ENCODE measurements at places on chromosomes 13 and 19. TPM values are rescaled to one million over a fixed set of nuclear protein-coding genes. Genes with fewer than 3 reads are reported as not detected.

The SMIM44 gene
- not detected for total RNA-seq

The ZNF534 gene
- not detected for total RNA-seq

The ATP8A2 gene
- total RNA-seq, result 13.8 TPM

The DLL3 gene
- 0.74 TPM for total RNA-seq

The CABP5 gene
- not detected for total RNA-seq

The MADCAM1 gene
- total RNA-seq, result 0.74 TPM

The WDR88 gene
- 0.45 TPM for total RNA-seq

The SHC2 gene
- 40.5 TPM for total RNA-seq

The ACER1 gene
- not detected for total RNA-seq

- H3K4me3 ChIP-seq, result no peak overlapping the region
- no peak overlapping the region for H3K27ac ChIP-seq
- no peaks in the 10 kb centered on the region for H3K4me1 ChIP-seq
- DNase-seq, result no peak
Observed at GRCh38 chr13:102724923-102725322, 30.1 kb upstream of the METTL21C start.

GRCh38 chr13:34879851-34880250 lies 62.2 kb upstream of the NBEA start:
- no peak for DNase-seq
- no peaks in the 10 kb centered on the region for H3K4me1 ChIP-seq
- no peak overlapping the region for H3K27ac ChIP-seq
- H3K27me3 ChIP-seq, result no peaks in the 10 kb centered on the region
- H3K4me3 ChIP-seq, result no peak overlapping the region

DNA sequence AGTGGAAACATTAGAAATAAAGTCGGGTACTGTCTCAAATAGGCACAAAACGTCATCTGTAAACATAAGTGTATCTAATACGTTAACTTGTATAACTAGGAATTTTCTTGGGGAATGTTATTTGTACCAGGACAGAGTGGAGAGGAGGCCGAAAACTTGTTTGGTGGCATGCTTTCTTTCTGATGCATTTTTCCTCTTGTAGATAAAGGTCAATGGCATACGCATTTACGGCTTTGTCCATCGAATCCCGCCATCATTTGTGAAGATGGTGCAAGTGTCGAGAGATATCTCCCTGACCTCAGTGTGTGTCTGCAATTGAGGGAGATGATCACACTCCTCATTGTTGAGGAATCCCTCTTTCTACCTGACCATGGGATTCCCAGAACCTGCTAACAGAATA lies 4.7 kb downstream of the LGALS13 start:
- DNase-seq, result no peak
- H3K27me3 ChIP-seq, result peaks cover 25% of the 10 kb centered on the region
- no peak overlapping the region for H3K4me3 ChIP-seq
- H3K36me3 ChIP-seq, result no peaks in the 10 kb centered on the region
- no peaks in the 10 kb centered on the region for H3K4me1 ChIP-seq

GRCh38 chr13:23411220-23411619 lies 22.3 kb downstream of the SACS start:
- H3K36me3 ChIP-seq, result peaks cover 33% of the 10 kb centered on the region
- H3K4me3 ChIP-seq, result no peak overlapping the region
- no peak overlapping the region for H3K27ac ChIP-seq
- peaks cover 19% of the 10 kb centered on the region for H3K4me1 ChIP-seq
- DNase-seq, result no peak

GRCh38 chr19:33699754-33700407 lies 78.1 kb downstream of the CHST8 start:
- H3K27ac ChIP-seq, result no peak overlapping the region
- H3K36me3 ChIP-seq, result no peaks in the 10 kb centered on the region
- H3K4me1 ChIP-seq, result no peaks in the 10 kb centered on the region
- DNase-seq, result no peak

DNA sequence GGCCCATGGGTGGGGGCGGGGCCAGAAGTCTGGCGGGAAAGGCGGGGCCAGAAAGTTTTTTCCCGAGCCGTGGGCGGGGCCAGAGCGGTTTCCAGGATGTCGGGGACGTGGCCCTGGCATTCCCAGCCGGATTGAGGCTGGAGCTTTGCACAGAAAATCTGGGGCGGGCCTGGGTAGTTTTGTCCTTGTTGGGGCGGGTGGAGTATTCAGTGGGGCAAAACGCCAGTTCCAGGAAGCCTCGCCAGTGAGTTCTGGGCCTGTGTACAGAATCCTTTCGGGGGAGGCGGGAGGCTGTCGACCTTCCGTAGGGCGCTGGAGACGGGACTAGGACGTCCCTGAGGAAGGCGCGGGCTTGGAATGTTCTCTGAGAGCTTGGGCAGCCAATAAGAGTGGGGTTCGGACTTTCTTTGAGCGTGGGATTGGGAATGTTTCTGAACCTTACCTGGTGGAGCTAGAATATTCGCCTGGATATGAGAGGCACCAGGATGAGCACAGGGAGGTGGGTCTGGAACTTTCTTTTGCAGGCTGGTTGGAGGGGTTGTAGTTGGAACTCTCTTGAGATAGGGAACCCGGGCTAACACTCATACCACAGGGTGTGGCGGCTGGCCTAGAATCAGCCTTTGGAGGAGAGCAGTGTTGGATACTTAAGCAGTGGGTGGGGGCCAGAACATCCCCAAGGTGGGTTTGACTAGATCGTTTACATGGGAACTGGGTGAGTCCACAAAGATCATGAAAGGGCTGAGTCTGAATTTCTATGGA lies 1.3 kb downstream of the CCDC9 start:
- peak overlapping the region; percentile 97 for H3K27ac ChIP-seq
- no peaks in the 10 kb centered on the region for H3K27me3 ChIP-seq
- DNase-seq, result no peak
- H3K36me3 ChIP-seq, result peaks cover 37% of the 10 kb centered on the region

DNA sequence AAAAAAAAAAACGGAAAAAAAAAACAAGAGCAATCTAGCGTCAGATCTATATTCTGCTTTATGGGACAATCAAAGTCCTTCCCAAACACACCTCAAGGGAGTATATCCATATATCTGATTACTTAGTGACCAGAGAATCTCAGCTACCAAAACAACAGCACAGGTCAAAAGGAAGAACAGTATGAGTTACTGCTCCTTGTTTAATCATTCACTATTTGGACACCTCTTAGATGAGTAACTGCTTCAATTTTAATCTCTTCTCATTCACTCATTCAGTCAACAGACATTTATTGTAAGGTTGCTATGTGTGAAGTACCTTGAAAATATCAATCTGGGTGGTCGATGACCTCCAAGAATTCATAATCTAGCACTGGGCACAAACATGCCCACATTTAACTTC lies 193.2 kb downstream of the IRS2 start:
- H3K4me3 ChIP-seq, result no peak overlapping the region
- H3K27ac ChIP-seq, result no peak overlapping the region
- no peaks in the 10 kb centered on the region for H3K36me3 ChIP-seq
- H3K27me3 ChIP-seq, result no peaks in the 10 kb centered on the region
- no peaks in the 10 kb centered on the region for H3K4me1 ChIP-seq

GRCh38 chr13:100513987-100514670 lies 74.5 kb downstream of the GGACT start:
- H3K27me3 ChIP-seq, result no peaks in the 10 kb centered on the region
- peak overlapping the region; percentile 60 for H3K27ac ChIP-seq
- peaks cover 4% of the 10 kb centered on the region for H3K36me3 ChIP-seq
- DNase-seq, result no peak
- peaks cover 60% of the 10 kb centered on the region for H3K4me1 ChIP-seq
- peak overlapping the region; percentile 29 for H3K4me3 ChIP-seq

GRCh38 chr13:65926750-65927171 lies 1303.4 kb downstream of the PCDH9 start:
- H3K36me3 ChIP-seq, result no peaks in the 10 kb centered on the region
- DNase-seq, result no peak
- no peaks in the 10 kb centered on the region for H3K4me1 ChIP-seq
- no peak overlapping the region for H3K4me3 ChIP-seq
- H3K27ac ChIP-seq, result no peak overlapping the region
- H3K27me3 ChIP-seq, result peaks cover 3% of the 10 kb centered on the region

GRCh38 chr19:17418710-17419109 lies 1.1 kb upstream of the MVB12A start:
- H3K27ac ChIP-seq, result peak overlapping the region; percentile 86
- no peak for DNase-seq
- H3K4me3 ChIP-seq, result peak overlapping the region; percentile 92
- H3K4me1 ChIP-seq, result peaks cover 13% of the 10 kb centered on the region
- H3K36me3 ChIP-seq, result no peaks in the 10 kb centered on the region

DNA sequence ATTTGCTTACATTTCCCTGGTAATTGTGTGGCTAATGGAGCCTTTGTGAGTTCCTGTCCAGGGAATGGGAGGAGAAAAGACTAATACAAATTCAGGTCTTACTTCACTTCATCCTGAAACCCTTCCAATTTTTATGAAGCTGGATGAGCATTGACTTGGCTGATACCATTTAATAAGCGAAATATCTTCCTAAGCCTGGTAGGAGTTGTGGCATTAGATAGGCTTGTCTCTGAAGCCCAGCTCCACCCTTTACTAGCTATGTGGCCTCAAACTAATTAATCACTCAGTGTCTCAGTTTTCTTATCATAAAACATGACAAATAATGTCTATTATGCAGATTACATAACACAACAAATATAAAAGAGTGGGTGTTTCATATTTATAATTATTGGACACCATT lies 106.3 kb downstream of the FGF9 start:
- H3K36me3 ChIP-seq, result no peaks in the 10 kb centered on the region
- H3K27me3 ChIP-seq, result peaks cover 3% of the 10 kb centered on the region
- no peak for DNase-seq
- no peak overlapping the region for H3K4me3 ChIP-seq
- H3K4me1 ChIP-seq, result no peaks in the 10 kb centered on the region

DNA sequence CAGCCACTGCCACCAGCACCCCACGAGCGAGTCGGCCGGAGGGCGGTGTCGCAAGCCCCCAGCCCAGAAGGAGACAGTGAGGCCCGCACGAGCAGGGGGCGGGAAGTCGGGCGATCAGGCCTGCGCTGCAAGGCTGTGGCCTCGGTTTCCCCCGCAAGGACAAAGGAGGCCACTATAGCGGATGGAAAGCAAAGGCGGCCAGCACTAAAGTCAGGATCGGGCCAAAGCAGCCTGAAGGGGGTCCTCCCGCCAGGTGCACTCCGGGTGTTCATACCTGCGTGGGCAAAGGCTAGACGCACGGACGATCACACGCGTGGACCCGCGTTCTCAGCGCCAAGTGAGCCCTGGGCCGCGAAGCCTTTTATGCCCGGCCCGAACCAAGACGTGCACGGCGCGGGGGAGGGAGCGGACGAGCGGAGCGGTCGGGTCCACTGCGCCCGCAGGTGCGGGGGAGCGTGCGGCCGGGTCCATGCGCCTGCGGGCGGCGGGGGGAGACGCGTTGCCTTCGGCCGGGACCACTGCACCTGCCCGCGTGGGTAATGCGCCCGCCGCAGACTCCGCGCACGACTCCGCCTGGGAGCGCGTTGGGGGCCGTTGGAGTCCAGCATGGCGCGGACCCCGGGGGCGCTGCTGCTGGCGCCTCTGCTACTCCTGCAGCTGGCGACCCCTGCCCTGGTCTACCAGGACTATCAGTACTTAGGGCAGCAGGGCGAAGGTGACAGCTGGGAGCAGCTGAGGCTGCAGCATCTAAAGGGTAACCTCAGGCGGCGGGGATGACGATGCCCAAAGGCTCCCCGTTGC lies at the start of the genes PRDX2 and THSD8:
Gene PRDX2, minus strand, starts transcription at position 335 of the 801 bp plus-strand sequence. CDS start 539 bp downstream, outside the sequence.
Gene THSD8, plus strand, starts transcription at position 604 of the 801 bp plus-strand sequence. Its CDS starts 3 bp downstream, at position 607.
- H3K4me1 ChIP-seq, result peaks cover 22% of the 10 kb centered on the region
- peak; percentile 89 for DNase-seq
- H3K27me3 ChIP-seq, result peaks cover 3% of the 10 kb centered on the region
- H3K4me3 ChIP-seq, result peak within 1 kb of the TSS; percentile 93
- peaks cover 1% of the 10 kb centered on the region for H3K36me3 ChIP-seq
- H3K27ac ChIP-seq, result peak within 1 kb of the TSS; percentile 81

DNA sequence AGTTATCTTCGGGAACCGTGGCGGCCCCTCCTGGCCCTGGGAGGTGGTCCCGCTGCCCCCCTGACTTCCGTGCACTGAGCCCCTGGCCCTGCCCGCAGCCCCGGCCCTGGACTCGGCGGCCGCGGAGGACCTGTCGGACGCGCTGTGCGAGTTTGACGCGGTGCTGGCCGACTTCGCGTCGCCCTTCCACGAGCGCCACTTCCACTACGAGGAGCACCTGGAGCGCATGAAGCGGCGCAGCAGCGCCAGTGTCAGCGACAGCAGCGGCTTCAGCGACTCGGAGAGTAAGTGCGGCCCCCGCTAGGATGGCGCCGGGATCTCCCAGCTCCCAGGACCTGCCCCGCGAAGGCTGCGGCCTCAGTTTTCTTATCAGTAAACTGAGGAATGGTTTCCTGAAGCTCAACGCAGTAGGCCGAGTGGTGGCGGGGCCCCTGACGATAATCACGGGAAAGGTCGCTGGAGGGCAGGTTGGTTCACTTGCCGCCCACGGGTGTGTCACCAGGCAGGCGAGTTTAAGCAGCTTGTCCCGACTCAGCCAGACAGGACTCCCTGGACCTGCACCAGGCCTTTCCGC lies 924 bp downstream of the RGCC start:
- peaks cover 80% of the 10 kb centered on the region for H3K27me3 ChIP-seq
- no peak overlapping the region for H3K27ac ChIP-seq
- H3K4me1 ChIP-seq, result no peaks in the 10 kb centered on the region
- peak overlapping the region; percentile 84 for H3K4me3 ChIP-seq
- DNase-seq, result no peak

DNA sequence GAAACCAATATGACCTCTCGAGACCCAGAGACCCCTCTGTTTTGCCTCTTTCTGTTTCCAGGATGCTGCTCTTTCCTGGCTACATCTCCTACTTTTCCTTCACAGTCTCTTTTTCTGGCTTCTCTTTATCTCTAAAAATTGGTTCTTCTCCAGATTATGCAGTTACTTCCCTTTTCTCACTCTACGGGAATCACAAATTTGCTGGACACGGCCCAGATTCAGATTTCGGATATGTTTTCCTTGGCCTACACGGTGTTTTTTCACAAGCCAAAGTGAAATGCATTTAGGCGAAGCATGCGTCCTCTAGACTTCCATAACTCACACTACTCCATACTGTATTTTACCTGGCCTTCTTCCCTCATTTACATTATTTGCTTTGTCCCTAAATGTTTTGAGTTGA lies 214.7 kb upstream of the MIR17HG start:
- peaks cover 17% of the 10 kb centered on the region for H3K4me1 ChIP-seq
- DNase-seq, result no peak
- no peaks in the 10 kb centered on the region for H3K36me3 ChIP-seq
- no peak overlapping the region for H3K4me3 ChIP-seq

- H3K27ac ChIP-seq, result peak within 1 kb of the TSS; percentile 95
- peak within 1 kb of the TSS; percentile 93 for H3K4me3 ChIP-seq
- H3K4me1 ChIP-seq, result peaks cover 6% of the 10 kb centered on the region
Observed at GRCh38 chr19:2096034-2096479, at the start of gene MOB3A. MOB3A (minus strand) TSS chr19:2096326; CDS start chr19:2078560, 17,766 bp downstream.

GRCh38 chr19:45087531-45087930 lies 5.4 kb upstream of the PPP1R37 start:
- no peak for DNase-seq
- no peak overlapping the region for H3K4me3 ChIP-seq
- peaks cover 16% of the 10 kb centered on the region for H3K4me1 ChIP-seq
- no peaks in the 10 kb centered on the region for H3K27me3 ChIP-seq
- H3K36me3 ChIP-seq, result peaks cover 8% of the 10 kb centered on the region
- H3K27ac ChIP-seq, result no peak overlapping the region
